Suprapubic skin (tissue), 4 donors: ENCODE measurements at places on chromosomes 11 and 22.
A peak's percentile ranks its signal among the peaks of the same experiment; 100 is the strongest.

GRCh38 chr11:64753380-64754123, 6.2 kb downstream of the PYGM start:
- no peak for DNase-seq

DNA sequence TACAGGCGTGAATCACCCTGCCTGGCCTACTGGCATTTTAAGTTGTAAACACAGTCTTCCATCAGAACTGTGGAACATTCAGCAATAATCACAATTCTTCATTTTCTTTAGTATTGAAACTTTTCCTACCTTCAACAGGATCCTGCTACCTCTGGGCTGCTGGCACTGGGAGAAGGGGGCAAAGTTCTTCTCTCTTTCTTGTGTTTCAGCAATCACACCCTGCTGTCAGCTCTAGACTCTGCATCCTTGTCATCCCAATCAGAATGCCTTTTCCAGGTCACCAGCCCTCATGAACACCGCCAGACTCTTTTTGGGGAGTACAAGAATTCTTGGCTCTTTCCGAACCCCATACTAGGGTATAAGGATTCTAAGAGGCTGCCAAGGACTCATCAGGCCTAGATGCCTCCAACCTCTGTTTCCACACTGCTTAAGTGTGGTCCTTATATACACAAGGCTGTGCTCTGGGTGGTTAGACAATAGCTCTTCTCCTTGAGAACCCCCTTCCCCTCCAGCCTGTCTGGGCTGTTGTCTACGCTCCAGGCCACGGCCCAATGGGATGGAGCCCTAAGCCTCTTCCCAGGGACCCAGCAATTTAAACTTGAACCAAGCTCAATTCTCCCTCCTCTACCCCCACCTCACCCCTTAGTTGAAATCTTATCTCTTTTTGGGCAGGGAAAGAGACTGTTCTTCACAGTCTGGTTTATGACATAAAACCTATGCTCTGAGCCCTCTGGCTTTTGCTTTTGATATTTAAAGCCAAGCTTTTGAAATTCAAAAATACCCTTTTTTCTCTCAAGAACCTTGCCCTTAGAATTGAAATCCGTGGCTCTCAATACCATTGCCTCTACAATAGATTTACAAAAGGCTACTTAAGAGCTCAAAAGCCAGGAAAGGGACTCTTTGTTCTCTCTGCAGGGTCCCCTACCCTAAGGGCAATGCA, 327.4 kb downstream of the BUD13 start:
- no peak for DNase-seq

DNA sequence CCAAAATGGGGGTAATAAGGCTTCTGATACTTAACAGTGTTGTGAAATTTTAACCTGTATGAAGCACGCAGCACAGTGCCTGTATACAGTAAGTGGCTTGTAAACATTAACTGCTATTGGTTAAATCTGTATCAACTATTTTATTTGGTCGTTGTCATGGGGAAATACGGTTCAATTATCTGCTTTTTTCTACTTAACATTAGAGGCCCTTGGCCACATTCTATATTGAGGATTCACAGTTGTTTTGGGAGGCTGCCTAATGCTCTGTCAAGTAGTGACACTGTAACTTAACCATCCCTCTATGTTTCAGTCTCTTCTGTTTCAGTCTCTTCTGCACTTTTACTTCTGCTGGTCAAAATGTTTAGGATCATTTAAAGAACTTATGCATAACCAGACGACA, 95.6 kb downstream of the LDLRAD3 start:
- no peak for DNase-seq

DNA sequence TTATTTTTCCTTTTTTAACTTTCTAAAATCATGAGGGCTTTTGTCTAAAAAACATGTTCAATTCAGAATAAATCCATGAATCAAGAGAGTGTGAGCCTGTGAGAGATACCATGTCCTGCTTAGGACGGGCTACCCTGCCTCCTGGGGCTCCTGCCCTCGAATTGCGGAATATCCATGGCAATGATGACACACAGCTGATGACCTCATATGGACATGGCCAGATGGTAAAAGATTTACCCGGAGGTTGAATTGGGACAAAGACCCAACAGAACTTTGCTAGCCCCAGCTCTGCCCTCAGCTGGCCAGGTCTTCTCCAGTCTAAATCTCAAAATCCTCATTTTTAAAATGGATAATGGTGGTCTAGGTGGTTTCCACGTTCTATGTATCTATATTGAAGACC, 538.1 kb upstream of the API5 start:
- DNase-seq, result no peak

- DNase-seq, result no peak
Measured at GRCh38 chr11:108713076-108713790, 48.4 kb downstream of the DDX10 start.

DNA sequence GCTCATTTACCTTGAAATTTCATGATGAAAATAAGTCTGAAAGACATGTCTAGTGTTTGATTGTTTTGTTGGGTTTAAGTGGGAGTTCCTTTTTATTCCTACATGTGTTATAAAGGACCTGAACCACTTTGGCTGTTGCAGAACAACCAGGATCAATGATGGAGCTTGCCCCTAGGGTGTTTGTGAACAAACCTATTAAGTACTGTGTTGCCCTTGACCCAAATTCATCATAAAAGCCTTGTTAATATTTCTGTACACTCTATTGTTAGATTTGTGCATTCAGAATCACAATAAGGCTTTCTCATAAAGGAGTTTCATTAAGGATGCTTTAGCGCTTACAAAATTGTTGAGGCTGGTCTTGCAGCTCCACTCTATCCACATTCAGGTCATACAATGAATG, 452.6 kb downstream of the NELL1 start:
- DNase-seq, result no peak

- DNase-seq, result no peak
Measured at GRCh38 chr11:31995032-31995431, 95.8 kb upstream of the RCN1 start.

DNA sequence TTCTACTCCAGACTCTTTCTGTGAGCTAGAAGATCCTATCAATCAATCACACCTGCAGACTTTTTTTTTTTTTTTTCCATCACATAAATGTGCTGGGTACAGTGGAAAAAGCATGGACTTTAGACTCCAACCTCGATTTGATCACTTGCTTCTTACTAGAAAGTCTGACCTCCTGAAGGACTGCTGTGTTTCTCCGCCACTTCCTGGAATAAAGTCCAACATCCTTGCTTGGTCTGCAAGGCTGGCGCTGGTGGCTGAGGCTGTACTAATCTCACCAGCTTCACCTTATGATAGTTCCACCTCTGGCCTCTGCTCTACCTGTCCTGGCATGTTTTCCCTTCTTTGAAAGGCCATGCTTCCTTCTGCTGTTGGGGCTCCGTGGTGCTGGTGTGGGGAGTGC, 60.9 kb upstream of the SESN3 start:
- DNase-seq, result no peak

DNA sequence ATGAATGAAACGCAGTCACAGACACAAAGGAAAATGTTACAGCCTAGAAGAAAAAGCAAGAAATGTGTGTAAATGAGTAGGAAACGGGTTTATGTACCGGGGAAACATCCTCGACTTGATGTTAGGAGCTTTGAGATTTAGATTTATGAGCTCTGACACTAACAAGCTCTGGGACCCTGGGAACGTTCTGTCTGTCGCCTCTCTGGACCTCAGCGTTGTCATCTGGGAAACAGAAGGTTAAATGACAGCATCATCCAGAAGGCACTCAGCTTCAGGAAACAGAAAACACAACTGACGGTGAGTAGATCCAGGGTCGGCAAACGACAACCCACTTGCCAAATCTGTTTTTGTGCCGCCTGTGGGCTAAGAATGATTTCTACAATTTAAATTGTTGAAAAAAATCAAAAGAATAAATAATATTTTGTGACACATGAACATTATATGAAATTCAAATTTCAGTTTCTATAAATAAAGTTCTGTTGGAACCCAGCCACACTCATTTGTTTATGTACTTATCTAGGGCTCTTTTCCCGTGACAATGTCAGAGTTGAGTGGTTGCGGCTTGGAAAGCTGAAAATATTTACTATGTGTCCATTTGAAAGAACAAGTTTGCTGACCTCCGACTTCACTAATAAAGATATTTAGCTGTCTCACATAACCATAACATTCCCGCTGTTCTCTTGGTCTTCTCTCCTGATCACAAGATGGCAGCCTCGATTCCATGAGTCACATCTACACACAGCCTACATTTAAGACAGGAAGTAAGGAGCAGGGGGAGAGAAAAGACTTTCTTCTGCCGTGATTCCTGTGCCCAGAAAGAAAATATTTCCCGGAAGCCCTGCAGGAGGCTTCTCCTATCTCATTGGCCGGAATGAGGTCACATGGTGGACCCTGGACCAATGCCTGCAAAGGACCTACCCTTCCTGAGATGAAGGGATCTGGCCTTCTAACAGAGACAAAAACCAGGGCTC, 47.1 kb upstream of the SYT13 start:
- DNase-seq, result no peak

DNA sequence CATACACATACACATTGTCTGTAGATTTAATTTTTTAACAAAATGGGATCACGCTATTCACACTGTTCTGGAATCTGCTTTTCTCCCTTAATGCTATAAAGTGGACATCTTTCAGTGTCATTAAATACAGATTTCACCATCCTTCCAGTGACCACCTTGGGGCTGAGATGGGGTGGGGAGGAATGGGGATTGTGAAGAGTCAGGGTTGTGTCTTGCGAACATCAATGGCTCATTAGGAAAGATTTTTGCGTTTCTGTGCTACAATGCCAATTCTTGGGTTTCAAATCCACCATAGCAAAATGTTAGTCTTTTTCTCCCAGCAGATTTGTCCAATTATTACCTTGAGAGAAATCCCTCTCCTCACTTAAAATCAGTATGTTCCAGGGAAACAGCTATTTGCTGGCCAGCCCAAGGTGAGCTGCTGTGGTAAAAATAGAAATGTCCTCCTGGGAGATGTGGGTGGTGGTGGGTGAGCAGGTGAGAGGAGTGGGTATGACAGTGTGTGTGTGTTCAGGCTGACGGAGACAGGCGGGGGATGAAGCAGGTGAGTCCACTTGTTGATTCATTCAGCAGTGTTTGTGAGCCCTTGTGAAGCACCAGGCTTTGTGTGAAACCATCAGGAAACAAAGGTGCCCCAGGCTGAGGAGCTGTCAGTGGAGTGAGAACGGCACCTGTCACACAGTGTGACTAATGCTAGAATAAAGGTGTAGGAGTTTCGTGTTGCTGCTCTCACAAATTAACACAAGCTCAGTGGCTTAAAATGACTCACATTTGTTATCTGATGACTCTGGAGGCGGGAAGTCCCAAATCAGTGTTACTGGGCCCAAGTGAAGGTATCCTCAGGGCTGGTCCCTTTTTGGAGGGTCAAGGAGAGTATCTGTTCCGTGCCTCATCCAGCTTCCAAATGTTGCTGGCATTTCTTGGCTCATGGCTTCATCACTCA, 1.7 kb upstream of the CBX6 start:
- no peak for DNase-seq

DNA sequence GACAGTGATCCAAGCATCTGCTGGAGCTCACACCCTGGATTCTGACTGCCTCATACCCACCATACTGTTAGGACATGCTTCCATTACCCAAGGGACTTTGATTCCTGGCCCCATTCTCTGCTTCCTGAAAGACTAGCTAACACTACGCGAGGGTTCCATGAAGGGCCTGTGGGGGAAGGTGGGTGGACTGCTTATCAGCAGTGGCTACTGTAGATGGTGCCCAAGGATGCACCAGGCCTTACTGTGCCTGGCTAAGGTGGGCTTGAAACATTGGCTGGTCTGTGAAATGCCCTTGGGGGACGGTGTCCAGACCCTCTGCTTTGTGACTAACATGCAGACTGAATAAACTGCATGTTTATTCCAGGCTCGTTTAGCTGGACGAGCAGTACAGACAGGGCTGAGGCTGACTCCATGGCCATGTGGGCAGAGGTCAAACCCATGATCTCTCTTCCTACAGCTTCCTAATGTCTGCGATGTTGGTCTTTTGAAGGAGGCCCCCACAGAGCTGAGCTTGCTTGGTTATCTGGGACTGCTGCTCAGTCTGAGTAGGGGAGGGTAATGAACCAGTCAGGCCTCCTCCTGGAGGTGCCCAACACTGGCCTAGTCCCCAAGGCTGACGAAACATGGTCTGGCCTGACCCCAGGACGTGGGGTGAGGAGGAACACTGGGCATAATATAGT, 48.3 kb upstream of the PHOX2A start:
- DNase-seq, result no peak

DNA sequence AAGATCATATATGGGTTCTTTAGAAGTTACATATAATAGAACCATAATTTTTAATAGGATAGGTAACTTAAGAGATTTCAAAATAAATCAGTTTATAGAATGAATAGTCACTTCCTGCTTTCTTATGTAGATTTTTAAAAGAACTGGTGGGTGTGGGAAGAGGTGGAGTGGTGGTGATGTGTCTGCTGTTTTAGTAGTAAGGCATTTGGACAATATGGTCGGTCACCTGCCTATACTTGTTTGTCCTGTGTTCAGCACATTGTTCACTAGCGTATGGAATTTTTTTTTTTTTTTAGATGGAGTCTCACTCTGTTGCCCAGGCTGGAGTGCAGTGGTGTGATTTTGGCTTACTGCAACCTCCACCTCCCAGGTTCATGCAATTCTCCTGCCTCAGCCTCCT, 39.3 kb downstream of the CCDC81 start:
- DNase-seq, result no peak

DNA sequence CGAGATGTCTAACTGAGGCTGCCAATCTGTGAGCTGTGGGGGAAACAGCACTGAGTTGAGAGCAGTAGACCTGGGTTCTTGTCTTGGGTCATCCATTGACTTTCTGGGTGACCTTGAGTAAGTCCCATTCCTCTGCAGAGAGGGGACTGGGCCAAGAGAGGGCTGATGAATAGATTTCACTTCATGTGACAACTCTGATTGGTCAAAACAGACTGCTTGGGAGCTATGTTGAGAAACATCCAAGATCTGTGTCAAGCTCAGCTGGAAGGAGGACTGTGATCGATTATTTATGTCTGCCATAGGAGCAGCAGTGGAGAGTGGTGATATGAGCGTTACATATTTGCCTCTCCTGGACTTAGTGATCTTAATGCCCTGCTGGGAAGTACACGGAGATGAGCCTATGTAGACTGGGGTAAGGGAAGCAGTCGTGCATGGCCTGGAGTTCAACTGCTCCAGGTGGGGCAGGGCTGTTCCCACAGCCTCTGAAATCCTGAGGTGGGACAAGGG, 47.7 kb downstream of the OTOG start:
- DNase-seq, result no peak

GRCh38 chr22:38981992-38982927, at the start of gene APOBEC3B:
TSS of gene APOBEC3B (plus strand) at chr22:38982347. CDS start at chr22:38982454, 107 bp downstream.
- DNase-seq, result peak; percentile 90

- DNase-seq, result no peak
Measured at GRCh38 chr11:36431429-36432092, 78.5 kb downstream of the TRAF6 start.
